Left hindlimb (tissue), 1 donor: ENCODE measurements at places on chromosomes 16 and 17.
A peak's percentile ranks its signal among the peaks of the same experiment; 100 is the strongest.

DNA sequence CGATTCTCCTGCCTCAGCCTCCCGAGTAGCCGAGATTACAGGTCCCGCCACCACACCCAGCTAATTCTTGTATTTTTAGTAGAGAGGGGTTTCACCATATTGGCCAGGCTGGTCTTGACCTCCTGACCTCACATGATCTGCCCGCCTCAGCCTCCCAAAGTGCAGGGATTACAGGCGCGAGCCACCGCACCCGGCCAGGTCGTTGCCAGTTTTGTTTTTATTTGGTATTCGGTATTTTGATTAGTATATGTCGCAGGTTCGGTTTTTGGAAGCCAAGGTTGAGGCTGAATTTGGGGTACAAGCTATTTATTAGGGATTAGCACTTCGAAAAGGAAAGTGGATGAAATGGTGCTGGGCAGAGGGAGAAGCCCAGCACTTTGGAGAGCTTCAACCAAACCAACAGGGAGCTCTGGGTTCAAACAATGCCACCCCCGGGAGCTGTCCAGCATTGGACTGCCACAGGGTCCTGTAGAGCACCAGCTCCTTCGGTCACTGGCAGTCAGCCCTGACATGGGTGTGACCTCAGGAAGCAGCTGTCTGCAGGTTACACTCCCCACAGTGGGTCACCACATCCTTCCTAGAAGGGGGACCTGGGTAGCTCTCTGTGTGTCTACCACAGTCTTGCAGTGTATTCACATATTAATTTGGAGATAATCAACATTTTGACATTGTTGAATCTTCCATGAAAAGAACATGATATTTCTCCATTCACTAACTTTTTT, 1.5 kb upstream of the CLEC10A start:
- DNase-seq = no peak

- DNase-seq = no peak
These were observed 8.8 kb downstream of the BPTF start for GRCh38 chr17:67833946-67834631.

DNA sequence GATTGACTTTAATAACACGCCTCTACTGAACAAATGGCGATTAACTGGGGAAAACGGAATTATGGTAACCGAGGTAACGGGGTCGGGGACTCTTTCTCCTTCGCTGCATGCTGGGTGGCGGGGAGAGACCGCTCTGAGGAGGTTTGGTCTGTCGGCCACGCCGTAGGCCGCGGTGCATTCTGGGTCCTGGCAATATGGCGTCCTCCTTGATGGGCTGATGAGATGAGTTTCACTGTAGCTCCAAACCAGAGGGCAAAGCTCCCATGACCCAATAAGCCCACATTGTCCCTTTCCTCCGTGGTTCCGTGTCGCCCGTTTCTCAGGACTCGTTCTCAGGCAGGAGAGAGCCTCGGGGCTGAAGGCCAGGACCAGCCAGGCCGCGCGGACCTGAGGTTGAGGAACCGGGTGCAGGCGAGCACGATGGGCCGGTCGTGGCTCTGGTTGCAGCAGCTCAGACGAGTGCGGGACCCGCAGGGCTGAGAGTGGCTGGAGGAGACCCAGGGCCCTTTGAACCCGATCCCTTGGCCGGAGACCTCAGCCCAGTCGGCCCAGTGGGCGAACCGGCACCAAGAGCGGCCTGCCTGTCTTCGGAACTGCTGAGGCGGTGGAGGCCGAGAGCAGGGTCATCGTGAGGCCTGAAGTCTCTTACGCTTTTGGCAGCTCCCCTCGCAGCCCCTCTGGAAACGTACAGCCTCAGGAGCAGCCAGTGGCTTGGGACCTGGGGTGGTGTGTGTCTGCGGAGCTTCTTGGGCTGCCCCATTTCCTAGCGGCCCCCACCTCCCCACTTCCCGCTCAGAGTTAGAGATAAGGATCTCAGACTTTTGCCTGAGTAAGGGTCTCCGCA, at the start of gene RPTOR:
Gene RPTOR, plus strand, starts transcription at position 184 of the 844 bp plus-strand sequence. CDS start 792 bp downstream, outside the sequence.
- DNase-seq = peak; percentile 94

- no peak for DNase-seq
These were observed 23.0 kb upstream of the ABCC3 start for GRCh38 chr17:50611634-50612033.

DNA sequence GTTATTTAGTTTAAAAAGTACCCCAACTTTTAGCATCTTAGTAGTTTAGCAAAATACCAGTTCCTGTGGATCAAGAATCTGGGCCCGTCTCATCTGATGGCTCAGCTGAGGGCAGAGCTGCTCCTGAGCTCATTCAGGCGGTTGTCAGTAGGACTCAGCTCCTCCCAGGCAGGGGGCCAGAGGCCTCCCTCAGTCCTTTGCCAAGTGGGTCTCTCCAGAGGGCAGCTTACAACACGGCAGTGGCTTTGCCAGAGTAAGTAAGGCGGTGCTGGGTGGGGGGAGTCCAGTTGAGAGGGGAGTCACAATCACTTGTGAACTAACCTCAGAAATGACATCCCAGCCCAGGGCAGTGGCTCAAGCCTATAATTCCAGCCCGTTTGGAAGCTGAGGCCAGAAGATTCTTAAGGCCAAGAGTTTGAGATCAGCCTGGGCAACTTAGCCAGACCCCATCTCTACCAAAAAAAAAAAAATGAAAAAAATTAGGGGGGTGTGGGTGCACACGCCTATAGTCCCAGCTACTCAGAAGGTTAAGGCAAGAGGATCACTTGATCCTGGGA, 81.5 kb upstream of the MED9 start:
- DNase-seq = no peak

DNA sequence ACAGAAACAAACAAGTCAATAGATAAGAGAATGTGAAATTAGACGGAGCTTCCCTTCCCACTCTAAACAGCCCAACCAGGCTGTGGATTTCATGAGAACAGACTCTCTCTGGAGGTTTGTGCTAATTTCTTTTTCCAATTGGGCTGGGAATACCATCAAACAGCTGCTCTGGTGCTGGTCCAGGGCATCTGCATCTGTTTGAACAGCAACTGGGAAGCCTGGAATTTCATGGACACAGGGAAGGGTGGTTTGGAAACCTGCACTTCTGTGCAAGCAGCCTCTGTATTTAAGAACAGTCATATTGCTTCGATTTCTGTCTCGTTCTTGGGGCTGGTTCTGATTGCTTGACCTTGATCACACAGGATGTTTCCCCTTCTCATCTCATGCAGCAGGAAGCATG, 88.7 kb downstream of the FOXL1 start:
- no peak for DNase-seq
